AG10803 (cell line): ENCODE measurements at places on chromosomes 13 and 19.

GRCh38 chr19:39827216-39827615 is 6.7 kb downstream of the DYRK1B start:
- DNase-seq = no peak

DNA sequence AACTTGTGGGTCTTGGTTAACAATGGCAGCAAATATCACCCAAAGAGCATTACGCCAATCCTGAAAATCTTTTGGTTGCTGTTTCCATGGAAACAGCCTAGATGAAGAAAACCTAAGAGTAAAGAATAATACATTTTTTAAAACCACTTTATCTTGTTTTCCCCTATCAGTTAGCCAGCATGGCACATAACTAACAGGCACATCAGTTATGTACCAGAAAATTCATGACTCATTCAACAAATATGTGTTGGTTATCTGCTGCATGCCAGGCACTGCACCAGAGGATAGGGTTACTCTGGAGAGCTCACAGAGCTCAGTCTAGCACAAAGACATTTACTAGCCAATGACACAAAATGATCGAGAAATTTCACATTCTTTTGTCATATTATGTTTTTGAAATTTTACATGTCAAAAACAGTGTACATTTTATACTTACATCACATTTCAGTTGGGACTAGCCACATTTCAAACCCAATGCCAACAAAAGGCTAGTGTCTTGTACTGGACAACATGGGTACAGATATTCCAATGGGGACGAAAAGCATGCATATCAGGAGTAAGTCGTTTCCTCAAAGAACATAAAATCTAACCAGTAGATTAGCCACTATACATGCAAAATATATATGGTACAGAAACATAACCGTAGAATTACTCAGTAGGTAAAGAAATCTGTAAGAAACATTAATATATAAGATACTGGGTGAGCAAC is 20.3 kb downstream of the LNX2 start:
- peak; percentile 82 for DNase-seq

DNA sequence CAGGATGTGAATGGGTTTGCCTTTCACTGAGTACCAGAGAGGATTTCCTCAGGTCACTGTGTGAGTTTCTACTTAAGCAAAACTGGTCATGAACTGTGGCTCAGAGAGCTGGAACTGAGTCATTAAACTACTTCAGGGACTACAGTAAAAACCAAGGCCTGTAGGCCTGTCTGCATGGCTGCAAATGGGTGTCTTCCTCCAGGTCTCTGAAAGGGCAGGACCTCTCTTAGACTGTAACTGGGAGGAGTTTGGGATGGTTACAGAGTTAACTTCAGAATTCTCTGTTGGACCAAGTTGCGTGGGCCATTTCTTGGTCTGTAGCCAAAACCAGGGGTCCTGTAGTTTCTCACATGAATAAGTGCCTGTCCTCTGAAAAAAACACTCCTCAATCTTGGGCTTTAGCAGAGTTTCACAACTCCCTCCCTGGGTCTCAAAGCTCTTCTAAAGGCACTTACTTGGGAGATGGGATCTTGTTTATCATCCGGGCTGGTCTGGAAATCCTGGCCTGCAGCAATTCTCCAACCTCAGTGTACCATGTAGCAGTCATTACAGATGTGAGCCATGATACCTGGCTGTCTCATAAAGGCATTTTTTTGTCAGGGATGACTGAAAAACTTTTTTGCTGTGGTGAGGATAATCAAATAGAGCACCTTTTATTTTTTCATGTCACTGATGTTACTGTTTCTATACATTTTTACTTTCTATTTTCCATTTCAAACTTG is 19.7 kb downstream of the ZNF714 start:
- no peak for DNase-seq

DNA sequence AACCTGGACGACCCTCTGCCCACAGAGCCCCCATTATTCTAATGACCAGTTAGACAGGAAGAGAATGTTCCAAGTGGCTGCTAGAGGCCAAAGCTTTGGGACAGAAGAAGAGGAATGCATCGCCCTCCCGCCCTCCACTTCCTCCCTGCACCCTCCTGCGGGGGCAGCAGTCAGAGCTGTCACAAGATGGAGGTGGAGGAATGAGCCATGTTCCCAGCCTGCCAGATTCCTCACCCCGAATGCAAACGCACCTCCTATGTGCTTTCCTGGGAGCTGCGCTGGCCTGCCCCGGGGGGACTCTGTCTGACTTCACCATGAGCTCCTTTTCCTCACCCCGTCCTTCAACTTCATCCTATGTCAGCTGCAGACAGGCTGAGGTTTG is 1.7 kb downstream of the YJEFN3 start:
- no peak for DNase-seq

DNA sequence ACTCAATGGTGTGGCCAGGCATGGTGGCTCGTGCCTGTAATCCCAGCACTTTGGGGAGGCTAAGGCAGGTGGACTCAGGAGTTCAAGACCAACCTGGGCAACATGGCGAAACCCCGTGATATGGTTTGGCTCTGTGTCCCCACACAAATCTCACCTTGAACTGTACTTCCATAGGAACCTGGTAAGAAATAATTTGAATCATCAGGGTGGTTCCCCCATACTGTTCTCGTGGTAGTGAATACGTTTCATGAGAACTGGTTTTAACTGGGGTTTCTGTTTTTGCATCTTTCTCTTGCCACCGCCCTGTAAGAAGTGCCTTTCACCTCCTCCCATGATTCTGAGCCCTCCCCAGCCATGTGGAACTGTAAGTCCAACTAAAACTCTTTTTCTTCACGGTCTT is 49.6 kb downstream of the USP12 start:
- DNase-seq = no peak

GRCh38 chr19:58538257-58539168 is 5.4 kb upstream of the TRIM28 start:
- DNase-seq = no peak

GRCh38 chr13:95234242-95234641 is 67.0 kb downstream of the ABCC4 start:
- no peak for DNase-seq

DNA sequence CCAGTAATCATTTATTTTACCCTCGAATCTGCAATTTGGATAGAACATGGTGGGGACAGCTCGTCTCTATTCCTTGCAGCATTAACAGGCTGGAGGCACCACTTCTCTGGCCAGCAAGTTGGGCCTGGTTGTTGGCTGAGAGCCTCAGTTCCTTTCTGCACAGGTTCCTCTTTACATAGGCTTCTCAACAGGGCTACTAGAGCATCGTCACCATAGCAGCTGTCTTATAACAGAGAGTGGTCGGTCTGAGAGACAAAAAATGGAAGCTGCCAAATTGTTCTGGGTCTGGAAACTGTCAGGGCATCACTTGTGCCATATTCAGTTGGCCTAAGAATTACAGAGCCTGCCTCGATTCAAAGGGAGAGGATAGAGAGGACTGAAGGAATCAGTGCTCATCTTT is 86.7 kb downstream of the DNAJC15 start:
- DNase-seq = no peak

- DNase-seq = no peak
Observed at GRCh38 chr19:34713262-34713637, 20.8 kb upstream of the ZNF181 start.

GRCh38 chr13:80131204-80131603 is 209.7 kb downstream of the SPRY2 start:
- DNase-seq = peak; percentile 43

GRCh38 chr13:59445812-59446211 is 717.9 kb downstream of the DIAPH3 start:
- DNase-seq = no peak

DNA sequence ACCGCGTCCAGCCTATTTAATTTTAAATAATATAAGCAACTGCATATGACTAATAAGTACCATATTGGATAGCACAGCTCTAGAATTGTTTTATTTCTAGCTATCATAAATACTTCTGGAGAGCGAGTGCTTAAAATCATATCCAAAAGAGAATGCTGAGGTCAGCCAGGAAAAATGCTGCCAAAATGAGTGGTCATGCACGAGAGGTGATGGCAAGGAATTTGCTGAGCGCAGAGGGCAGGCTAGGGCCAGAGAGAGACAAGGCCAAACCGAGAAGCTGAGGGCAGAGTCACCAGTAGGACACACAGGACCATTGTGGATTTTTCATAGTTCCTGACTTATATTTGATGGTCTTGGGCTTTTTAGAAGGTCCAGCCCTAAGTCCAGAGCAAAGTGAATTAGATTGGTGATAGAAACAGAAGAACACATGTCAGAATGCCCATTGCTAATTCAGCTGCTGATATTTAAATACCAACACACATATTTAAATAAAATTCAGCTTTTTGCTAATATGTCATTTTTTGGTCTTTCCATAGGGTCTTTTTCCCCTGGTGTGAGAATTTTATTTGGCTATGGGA is 33.6 kb upstream of the UBL3 start:
- peak; percentile 21 for DNase-seq

GRCh38 chr13:106468744-106469590 is 66.5 kb downstream of the EFNB2 start:
- no peak for DNase-seq

GRCh38 chr19:41403181-41403970 is 5.8 kb downstream of the BCKDHA start:
- DNase-seq = no peak

- DNase-seq = peak; percentile 66
Observed at GRCh38 chr19:32489971-32490370, 84.4 kb downstream of the DPY19L3 start.

GRCh38 chr13:25887962-25888655 is 163.7 kb downstream of the SHISA2 start:
- DNase-seq = no peak

DNA sequence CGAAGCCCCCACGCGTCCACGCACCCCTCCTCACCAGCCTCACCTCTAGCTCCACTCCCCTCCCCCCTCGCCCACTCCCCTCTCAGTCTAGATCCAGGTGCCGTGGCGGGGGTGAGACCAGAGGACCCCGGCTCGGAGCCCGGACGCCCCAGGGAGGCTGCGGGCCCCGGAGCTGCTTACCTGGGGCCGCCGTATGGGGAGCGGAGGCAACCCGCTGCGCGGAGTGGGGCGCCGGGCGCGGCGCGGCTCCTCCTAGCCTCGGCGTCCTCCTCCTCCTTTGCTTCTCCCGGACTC is 353 bp downstream of the ENOX1 start:
- no peak for DNase-seq

- peak; percentile 13 for DNase-seq
Observed at GRCh38 chr19:34662919-34663318, 14.0 kb downstream of the SCGB2B2 start.

GRCh38 chr13:66809485-66809884 is 420.7 kb downstream of the PCDH9 start:
- no peak for DNase-seq

- DNase-seq = no peak
Observed at GRCh38 chr19:14116525-14116917, 1.0 kb downstream of the PRKACA start.

DNA sequence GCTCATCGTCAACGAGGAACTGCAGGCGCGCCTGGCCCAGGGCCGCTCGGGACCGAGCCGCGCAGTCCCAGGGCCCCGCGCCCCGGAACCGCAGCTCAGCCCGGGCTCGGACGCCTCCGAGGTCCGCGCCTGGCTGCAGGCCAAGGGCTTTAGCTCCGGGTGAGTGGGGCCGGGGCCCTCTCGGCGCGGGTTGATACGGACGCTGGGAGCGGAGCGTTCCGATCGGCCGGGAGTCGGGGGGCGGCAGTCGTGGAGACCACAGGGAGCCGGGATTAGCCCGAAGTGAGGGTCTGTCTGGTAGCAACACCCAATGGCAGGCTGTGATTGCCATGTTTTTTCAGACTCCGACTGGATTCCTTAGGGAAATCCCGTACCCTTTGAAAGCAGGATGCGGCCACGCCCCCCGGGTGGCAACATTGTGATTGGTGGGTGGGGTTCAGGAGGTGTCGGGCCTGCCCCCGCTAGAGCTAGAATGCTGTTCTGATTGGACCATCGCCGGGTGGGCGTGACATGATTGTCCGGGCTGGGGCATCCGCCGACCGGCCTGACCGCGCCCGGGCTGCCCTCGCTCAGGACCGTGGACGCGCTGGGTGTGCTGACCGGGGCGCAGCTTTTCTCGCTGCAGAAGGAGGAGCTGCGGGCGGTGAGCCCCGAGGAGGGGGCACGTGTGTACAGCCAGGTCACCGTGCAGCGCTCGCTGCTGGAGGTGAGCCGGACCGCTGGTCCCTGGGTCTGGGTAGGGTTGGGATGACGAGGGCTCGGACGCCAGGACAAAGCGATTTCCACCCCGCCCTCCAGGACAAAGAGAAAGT is 11.3 kb downstream of the EPS8L1 start:
- DNase-seq = peak; percentile 87

DNA sequence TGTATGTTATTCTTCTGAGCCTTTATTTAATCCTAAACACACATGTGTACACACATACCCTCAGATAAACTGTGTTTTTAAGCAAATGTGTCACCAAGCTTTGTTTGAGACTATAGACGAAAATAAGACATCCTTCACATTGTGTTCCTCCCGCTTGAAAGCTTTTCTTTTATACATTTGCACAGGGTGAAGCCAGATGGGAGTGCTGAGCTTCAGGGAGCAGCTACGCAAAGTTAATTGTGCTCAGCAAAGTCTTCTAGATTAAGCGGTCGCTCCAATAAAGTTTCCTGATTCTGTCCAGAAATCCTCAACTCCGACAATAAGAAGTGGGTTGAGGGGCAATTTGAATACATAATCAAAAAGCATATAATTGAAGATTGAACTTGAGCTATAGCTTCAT is 117.2 kb upstream of the ARGLU1 start:
- no peak for DNase-seq

DNA sequence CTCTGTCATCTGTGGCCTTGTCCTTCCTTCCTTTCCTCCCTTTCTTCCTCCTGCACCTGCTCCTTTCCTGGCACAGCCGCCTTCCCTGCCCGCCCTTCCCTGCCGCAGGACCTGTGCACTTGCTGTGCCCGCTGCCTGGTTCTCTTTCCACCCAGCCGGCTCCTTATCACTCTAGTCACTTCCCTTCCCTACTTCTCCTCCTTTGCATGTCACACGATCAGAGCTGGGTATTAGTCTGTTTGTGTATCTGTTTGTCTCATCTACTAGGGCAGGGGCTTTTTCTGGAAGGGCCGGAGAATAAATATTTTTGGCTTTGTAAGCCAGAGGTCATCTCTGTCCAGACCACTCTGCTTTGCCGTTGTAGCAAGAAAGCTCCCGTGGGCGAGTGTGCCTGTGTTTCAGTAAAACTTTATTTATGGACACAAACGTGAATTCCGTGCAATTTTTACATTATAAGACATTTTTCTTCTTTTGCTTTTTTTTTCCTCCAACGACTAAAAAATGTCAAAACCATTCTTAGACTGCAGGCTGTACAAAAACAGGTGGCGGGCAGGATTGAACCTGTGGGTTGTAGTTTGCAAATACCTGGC is 6.1 kb downstream of the KDM4B start:
- DNase-seq = no peak

DNA sequence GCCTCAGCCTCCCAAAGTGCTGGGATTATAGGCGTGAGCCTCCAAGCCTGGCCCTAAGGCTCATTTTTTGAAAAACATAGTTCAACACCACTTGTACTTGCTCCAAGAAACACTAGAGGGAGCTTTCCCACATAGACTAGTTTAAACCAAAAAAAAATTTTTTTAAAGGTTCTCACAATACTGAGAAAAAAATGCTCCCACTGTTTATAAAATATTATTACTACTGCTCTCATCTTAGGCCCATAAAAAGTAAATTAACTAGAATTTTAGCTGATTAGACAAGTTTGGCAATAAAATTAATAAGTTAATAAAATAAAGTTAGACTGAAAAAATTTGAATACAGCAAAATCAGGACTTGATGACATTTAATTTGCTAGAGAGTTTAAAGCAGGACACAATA is 109.5 kb downstream of the TBC1D4 start:
- peak; percentile 59 for DNase-seq

GRCh38 chr13:44153496-44153895 is 220.1 kb upstream of the SERP2 start:
- DNase-seq = no peak

- peak; percentile 46 for DNase-seq
Observed at GRCh38 chr13:32031025-32031814, at the start of gene FRY. Gene FRY (plus strand): TSS chr13:32031774. CDS start chr13:32031796, 22 bp downstream.

- DNase-seq = no peak
Observed at GRCh38 chr19:38698225-38699026, 45.8 kb downstream of the CAPN12 start.
